ENCODE measurements at places on chromosomes 2 and 18.

- no peak for DNase-seq
These were observed 10.2 kb downstream of the PROKR1 start for GRCh38 chr2:68653538-68653982.

- DNase-seq = no peak
These were observed 124.4 kb downstream of the ZBTB7C start for GRCh38 chr18:48284743-48285142.

GRCh38 chr2:188819011-188819410 lies 155.2 kb upstream of the COL3A1 start:
- DNase-seq = no peak

DNA sequence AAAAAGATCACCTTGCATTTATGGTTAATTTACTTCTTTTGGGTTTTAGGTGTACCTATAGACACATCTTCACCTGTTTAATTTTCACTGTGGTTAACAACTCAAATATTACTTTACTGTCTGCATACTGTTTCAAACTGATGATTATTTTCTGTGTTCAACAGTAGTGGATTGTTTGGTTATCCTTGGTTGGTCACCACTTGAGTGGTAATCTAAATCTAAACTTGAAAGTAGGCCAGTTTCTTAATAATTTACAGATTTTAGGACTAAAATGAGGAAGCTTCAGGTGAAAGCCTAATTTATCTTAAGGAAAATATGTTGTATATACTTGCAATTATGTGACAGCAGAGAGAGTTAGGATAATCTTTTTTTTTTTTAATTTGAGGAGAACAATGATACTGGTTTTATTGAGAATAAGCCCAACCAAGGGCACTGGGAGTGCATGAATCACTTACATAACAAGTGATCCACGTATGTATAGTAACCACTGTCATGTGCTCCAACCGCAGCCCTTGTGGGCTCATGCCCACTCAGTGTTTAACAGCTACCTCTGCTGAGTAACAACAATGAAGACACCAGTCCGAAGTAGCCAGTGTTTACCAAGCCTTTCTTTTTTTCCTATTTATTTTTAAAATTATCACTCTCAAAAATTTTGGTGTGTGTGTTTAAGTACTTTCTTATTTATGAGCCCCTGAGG lies 31.0 kb upstream of the WDSUB1 start:
- no peak for DNase-seq

- DNase-seq = no peak
These were observed 143.0 kb downstream of the TANC1 start for GRCh38 chr2:159111346-159111927.

Data from NCI-H1436 (cell line).